Naive thymus-derived CD8-positive, alpha-beta T cell (primary cell): ENCODE measurements at places on chromosomes 5 and 9.

DNA sequence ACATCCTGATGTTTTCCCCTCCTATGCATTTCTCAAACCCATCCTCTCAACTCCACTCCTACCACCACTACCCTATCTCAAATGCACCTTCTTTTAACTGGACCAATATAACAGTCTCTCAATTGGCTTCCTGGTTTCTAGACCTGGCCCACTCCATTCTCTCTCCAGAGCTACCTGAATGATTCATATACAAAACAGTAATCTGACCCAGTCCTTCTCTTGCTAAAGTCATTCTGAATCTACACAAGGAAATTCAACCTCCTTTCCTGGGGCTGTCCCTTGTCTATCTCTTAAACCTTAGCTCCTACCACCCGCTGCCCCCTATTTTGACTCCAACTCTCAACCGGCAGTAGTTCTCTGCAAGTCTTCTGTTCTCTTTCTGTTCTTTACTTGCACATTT, 97.2 kb downstream of the PCSK1 start:
- DNase-seq, result no peak

GRCh38 chr9:123359106-123359505, 3.1 kb downstream of the CRB2 start:
- no peak for DNase-seq

GRCh38 chr9:97864396-97864795, 11.4 kb downstream of the FOXE1 start:
- no peak for DNase-seq

DNA sequence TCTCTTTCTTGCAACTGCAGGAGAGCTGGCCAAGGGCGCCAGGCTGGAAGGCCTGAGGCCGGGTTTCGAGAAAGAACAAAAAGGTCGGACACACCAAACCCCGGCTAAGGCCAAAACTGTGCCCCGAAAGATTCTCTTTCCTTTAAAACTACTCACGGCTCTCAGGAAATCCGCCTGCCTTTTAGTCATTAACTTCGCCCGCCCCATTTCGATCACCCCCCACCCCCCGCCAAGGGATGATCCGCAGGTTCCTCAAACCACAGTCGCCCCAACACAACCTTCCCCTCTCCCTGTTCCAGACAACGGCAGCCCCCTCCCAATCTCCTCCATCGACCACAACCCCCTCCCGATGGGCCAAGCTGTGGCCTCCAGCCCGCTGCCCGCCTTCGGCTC, 536 bp downstream of the FEM1C start:
- peak; percentile 36 for DNase-seq

GRCh38 chr5:66959653-66960052, 236.9 kb downstream of the CD180 start:
- no peak for DNase-seq

- DNase-seq, result no peak
Measured at GRCh38 chr5:135027697-135028615, 6.1 kb downstream of the PITX1 start.

- DNase-seq, result no peak
Measured at GRCh38 chr5:10674096-10674495, 86.9 kb downstream of the DAP start.

DNA sequence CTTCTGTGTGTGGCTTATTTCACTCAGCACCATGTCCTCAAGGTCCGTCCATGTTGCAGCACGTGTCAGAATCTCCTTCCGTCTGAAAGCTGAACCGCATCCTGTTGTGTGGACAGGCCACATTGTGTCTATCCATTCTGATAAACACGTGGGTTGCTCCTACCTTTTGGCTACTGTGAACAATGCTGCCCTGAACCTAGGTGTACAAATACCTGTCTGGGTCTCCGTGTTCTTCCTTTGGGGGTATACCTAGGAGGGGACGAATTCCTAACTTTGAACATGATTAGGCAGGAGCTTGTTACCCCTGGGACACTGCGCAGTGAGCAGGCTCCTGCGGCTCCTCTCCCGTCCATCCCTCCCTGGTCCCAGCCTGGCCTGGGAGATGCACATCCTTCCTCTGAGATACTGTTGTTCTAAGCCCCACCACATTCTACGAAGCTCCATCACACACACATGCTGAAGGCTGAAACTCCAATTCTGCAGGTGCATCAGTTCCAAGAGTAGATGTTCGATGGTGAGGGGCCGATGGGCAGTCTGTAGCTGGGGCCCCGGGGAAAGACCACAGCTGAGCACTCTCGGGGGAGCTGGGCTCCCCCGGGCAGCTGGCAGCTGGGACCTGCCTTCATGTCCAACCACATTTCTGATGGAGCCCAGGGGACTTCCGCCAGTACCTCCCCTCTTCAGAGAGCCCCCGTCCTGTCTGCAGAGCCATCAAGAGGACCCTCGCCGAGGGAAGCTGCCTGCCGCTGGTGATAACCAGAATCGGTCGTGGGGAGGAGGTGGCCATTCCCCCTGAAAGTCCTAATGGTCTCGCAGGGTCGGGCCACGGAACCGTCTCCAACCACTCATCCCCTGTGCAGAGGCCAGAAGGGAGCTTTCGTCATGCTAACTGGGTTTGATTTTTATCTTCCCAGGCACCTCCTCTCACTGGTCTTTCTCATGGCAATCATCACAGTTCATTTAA, 120.9 kb downstream of the COL23A1 start:
- DNase-seq, result no peak

DNA sequence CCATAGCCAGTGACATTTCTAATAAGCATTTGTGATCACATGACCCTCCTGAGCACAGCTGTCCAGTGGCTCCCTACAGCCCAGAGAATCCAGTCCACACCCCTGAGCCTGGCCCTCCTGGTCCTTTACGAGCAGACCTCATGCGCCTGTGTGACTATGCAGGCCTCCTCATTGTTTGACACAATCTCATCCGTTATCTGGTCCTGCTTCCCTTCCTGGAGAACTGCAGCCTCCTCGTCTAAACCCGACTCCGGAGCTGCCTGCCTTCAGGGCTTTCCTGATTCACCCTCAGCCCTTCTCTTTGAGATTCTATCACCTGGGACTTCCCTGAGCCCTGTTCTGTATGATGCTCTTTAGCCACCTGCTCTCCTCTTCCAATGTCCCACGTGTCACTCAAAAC, 79.7 kb downstream of the GPR21 start:
- no peak for DNase-seq

- DNase-seq, result no peak
Measured at GRCh38 chr9:35960039-35960655, 2.2 kb upstream of the OR2S2 start.

- DNase-seq, result no peak
Measured at GRCh38 chr5:175709276-175709781, 51.5 kb downstream of the HRH2 start.

- no peak for DNase-seq
Measured at GRCh38 chr5:42870882-42871418, 59.3 kb upstream of the SELENOP start.

DNA sequence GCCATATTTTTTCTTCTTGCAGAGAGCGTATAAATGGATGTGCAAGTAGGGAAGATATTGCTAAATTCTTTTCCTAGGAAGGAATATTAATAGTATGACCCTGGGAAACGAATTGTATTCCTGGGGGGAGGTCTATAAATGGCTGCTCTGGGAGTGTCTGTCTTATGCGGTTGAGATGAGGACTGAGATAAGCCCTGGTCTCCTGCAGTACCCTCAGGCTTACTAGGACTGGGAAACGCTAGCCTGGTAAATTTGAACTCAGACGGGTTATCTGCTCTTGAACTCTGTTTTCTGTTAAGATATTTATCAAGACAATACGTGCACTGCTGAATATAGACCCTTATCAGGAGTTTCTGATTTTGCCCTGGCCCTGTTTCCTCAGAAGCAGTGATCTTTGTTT, 1126.4 kb upstream of the C9orf72 start:
- no peak for DNase-seq

GRCh38 chr5:7908317-7908716, 39.4 kb downstream of the MTRR start:
- DNase-seq, result no peak

GRCh38 chr5:101929628-101930027, 366.5 kb downstream of the SLCO4C1 start:
- no peak for DNase-seq

DNA sequence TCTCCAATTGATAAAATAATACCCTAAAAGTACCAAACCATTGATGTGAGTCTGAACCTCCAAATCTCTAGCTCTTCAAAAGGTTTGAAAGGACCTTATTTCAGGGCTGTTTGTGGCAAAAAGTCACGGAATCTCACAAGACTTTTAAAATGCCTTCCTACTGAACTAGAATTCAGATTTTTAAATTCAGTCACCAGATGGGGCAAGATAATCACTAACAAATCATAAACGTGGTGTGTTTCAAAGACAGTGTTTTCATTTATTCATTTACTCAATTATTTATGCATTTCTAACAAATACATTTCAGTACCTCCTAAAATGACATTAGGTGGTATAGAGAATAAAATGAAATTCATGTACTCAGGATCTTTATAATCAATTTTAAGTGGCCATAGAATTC, 68.2 kb upstream of the SMC2 start:
- DNase-seq, result no peak

DNA sequence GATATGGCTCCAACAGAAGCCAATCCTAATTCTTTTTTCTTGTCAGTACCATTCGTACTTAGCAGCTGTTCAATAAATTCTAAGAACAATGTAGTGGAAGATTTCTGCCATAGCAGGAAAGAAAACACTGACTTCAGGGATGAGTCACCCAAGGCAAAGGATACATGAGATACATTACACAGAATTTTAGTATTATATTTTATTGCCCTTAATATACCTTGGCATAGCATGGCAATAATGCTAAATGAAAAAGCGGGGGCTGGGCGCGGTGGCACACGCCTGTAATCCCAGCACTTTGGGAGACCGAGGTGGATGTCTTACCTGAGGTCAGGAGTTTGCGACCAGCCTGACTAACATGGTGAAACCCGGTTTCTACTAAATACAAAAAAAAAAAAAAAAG, 619.1 kb upstream of the DAB2 start:
- no peak for DNase-seq

DNA sequence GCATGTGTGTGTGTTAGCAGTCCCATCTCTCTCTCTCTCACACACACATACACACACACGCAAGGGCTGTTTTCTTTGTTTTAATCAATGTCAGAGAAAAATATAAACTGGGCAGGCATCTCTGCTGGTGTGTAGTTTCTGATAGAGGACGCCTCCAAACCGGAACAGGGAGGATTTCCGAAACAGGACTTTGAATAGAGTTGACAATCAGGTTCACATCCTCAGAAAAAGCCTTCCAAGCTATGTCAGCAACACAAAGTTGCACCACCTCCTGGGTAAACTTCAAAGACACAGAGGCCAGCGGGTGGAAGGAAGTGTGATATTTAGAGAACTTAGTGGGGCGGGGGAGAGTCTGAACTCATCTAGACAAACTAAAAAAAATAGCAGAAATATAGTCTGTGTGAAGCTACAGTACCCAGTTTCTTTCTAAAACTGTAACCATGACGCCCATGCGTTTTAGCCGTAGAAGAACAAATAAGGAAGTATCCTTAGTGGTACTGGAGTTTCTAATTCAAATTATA, 1.2 kb downstream of the ST8SIA4 start:
- peak; percentile 72 for DNase-seq

DNA sequence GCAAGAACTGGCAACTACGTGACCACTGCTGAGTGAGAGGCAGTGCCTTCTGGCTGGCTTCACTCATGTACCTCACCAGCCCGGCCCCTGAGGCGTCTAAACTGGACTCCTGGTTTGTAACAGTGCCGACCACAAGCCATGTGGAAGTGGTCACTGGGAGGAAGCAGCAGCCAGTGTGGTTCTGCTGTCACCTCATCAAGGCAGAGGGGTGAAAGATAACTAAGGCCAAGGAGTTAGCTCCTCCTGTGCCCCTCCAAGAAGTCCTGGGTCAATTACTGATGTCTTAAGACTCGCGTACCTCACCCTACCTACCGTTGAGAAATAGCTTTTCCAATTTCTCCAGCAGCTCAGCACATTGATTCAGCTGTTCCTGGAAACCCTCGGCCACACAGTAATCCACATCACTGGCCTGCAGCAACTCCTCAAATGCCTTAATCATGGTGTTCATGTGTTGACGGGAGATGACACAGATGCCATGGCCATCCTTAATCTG, 142.9 kb downstream of the CDK5RAP2 start:
- DNase-seq, result no peak

DNA sequence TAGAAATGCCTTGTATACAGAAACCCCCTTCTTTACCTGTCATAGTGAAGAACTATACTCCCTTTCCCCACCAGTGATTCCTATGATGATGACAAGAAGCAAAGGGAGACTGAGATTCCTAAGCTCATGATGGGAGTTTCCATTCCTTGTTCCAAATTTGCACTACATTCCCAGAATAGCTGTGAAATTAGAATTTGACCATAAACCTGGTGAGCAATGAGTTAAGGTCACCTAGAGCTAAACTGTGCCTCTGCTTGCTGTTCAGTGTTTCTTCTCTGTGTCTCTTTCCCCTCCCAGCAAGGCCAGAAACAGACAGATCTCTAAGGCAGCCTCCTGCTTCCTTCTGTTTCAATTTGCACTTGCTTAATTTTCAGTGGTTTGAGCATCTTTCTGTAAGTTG, 332.1 kb downstream of the PIK3R1 start:
- DNase-seq, result no peak

- no peak for DNase-seq
Measured at GRCh38 chr5:58048954-58049353, 410.9 kb downstream of the PLK2 start.

- DNase-seq, result no peak
Measured at GRCh38 chr9:95762322-95762721, 113.2 kb upstream of the ERCC6L2 start.

GRCh38 chr9:129071526-129072126, 9.3 kb upstream of the DOLPP1 start:
- no peak for DNase-seq

DNA sequence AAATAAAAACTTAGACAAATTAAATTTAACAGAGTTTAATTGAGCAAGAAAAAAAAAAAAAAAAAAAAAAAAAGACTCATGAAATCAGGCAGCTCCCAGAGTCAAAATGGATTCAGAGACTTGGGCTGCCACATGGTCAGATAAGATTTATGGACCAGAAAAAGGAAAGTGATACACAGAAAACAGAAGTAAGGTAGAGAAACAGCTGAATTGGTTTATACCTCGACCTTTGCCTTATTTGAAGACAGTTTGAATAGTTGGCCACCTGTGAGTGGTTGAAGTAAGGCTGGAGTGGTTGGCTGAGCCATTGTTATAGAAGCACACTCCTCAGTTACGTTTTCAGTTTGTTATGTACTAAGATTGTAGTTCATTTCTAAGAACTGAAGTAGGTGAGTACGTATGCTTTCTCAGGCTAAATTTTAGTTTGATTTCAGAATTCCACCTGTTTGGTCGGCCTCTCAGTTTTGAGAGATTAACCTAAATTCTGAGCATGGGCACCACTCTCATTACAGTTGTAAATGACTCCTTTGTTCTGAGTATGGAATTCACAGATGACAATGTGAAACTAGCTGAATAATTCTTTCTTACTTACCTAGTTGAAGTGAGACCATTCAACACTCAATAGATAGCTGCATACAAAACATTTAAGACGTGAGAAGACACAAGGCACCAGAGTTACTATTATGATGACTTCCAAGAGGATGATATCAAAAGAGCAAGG, 149.0 kb downstream of the AOPEP start:
- no peak for DNase-seq

GRCh38 chr9:33976414-33976813, 72.3 kb downstream of the UBAP2 start:
- DNase-seq, result no peak
